ENCODE measurements at places on chromosomes 3 and 15.

DNA sequence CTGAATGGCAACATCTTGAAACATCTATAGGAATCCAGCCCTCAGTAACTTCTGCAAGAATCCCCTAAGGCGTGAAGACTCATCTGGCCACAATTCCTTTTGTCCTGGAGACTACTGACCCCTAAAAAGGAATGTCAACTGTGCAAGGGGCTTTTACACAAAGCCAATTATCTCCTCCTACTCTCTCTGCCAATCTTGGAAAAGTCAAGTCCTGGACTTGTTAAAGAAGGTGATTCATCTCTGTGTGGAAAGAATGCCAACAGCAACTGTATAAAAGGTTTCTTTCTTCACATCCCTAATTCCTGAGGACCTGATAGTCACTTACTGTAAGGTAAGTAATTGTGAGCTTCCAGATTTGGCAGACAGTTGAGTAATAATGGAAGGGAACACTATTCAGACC lies 22.3 kb downstream of the THRB start:
- H3K4me3 ChIP-seq = no peak overlapping the region
- H3K27ac ChIP-seq = no peak overlapping the region
- H3K27me3 ChIP-seq = no peaks in the 10 kb centered on the region
- no peaks in the 10 kb centered on the region for H3K36me3 ChIP-seq

DNA sequence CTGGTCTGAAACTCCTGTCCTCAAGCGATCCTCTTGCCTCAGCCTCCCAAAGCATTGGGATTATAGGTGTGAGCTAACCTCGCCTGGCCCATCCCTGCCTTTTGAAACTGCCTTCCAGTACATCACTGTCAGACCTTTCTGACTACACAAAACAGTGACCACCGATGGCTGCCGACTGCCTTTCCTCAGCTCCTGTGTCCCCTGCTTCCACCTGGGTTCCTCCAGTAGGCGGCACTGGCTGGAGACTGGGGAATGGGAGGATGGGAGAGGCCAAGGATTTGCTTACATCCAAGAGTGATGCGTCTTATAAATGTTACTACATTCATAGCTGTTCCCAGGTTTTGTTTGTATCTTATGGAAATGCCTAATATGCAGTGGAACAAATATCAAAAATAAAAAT lies 242.8 kb downstream of the BBX start:
- H3K27ac ChIP-seq = no peak overlapping the region
- H3K4me1 ChIP-seq = peaks cover 5% of the 10 kb centered on the region
- no peak overlapping the region for H3K4me3 ChIP-seq
- H3K27me3 ChIP-seq = no peaks in the 10 kb centered on the region

- no peak overlapping the region for H3K27ac ChIP-seq
- DNase-seq = no peak
- H3K4me3 ChIP-seq = no peak overlapping the region
- H3K27me3 ChIP-seq = no peaks in the 10 kb centered on the region
- no peaks in the 10 kb centered on the region for H3K36me3 ChIP-seq
Measured at GRCh38 chr15:87419344-87419743, 837.2 kb downstream of the NTRK3 start.

DNA sequence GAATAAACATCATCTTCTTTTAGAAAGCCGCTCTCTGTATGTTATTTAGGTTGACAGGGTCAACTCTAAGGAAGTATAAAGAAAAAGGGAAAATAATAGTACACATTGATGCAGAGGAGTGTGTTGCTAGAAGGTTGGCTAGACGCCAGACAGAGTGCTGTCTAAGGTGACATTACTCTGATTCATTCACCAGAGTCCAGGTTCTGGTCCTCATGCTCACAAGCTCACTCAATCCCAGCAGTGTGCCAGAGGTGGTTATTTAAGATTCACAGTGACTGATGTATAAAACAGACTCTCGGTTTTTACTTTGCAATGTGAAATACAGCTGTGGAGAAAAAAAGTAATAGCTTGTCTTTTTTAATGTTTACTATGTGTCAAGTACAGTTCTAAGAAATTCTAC lies 1.7 kb downstream of the CFAP44 start:
- H3K4me1 ChIP-seq = peaks cover 4% of the 10 kb centered on the region
- H3K36me3 ChIP-seq = peaks cover 4% of the 10 kb centered on the region
- no peak for DNase-seq
- no peak overlapping the region for H3K27ac ChIP-seq

All from esophagus muscularis mucosa (tissue), 4 donors.